ENCODE measurements at places on chromosomes 6 and 20.

DNA sequence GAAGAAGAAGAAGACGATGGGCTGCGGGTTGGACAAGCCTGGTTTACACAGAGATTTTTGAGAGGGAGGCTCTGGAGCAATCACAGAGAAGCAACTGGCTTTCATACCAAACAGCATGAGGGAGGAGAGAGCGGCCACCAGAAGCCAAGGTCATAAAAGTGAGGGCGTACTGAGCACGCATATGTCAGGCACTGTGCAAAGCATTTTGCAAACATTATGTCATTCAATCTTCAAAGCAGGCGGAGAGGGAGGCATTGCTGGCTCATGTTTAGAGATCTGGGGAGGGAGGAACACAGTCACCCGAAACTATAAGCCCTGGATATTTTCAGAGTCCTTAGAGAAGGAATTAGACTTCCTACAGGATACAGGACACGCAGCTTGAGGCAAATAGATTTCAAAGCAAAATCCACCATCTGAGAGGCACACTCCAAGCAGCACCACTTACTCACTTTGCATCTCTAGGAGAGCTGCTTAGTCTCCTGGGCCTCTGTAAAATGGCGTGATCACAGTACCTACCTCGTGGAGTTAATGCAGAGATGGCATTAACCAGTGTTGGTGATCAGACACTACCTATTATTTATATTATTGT lies 24.6 kb downstream of the RAMACL start:
- no peak for DNase-seq

DNA sequence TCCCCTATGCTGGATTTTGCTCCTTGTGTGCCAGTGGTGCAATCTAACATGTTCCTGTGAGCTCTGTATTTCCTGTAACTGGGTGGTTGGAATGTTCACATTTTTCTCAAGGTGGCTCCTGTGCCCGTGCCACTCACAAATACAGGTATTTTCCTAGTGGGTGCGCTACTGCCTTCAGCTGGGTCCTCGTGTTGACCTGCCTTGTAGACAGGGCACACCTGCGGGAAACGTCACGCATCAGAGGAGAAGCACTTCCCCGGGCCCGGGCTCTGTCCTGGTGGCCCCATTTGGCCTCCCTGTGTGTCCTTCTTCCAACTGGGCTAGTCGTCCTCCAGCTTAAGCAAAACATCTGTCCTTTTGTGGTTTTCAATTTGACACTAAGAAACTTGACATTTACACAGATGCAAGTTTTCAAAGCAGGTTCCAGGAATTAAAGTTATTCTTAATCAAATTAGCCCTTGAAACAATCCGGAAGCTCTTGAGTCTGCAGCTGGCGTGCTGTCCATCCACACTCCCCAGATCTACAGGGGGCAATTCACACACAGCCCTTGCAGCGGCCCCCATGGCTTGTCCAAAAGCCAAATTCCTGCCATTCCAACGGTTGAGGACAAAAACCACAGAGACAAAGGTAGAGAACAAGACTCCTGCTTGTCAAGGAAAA lies 275.1 kb downstream of the CDC5L start:
- DNase-seq = no peak

DNA sequence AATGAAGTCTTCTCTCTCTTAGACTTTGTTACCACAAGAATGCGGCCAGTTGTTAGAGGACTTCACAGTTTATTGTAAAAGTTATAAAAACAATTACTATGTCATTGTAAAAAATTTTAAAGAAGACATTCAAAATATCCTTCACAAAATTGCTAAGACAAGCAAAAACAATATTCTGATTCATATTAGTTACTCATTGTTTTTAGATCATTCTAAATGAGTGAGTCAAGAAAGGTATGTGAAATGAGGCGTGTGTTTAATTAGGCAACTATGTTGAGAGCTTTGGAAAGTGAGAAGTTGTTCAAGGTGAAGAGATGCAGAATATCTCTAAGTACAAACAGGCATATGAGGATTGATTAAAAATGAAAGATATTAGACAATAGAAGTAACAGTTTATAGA lies 875.3 kb downstream of the EYS start:
- DNase-seq = no peak

- no peak for DNase-seq
Observed at GRCh38 chr20:54084727-54085388, 14.5 kb upstream of the BCAS1 start.

DNA sequence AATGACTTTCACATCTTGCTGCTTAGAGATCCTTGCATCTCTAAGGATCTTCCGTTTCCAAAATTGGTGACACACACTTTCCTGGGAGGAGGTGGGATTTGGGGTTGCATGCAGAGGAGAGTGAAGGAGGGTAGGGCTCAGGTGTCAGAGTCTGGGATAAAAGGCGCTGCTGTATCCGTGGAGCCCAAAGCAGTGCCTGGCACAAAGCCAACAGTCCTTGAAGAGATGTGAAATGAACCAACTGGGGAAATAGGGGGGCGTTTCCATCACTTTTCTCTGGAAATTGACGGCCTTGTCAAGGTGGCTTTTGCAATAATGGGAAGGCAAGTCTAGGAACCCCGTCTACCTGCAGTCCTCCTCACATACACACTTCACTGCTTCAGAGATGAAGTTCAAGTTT lies 59.5 kb upstream of the NELFCD start:
- no peak for DNase-seq
